ENCODE measurements at places on chromosomes 16 and 17. TPM values are rescaled to one million over a fixed set of nuclear protein-coding genes. Genes with fewer than 3 reads are reported as not detected.

NFATC3 gene
- 74.5 TPM for total RNA-seq

TAT gene
- total RNA-seq, result not detected

DNA sequence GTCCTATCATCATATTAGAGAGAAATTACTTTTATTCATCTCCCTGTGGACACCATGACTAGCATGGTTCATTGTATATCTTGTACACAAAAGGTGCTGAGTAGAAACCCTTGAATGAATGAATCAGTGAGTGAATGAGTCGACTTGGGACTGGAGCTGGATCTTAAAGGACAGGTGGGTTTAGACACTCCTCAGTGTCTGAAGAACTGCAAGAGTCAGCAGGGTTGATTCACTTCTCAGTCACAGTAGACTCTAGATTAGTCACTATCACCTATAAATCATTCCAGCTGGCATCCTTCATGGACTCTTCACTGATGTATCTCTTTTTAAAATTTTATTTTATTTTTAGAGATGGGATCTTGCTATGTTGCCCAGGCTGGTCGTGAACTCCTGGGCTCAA, 30.1 kb upstream of the PMFBP1 start:
- no peaks in the 10 kb centered on the region for H3K27me3 ChIP-seq
- no peaks in the 10 kb centered on the region for H3K36me3 ChIP-seq
- no peak overlapping the region for H3K4me3 ChIP-seq
- no peak for DNase-seq
- H3K4me1 ChIP-seq, result no peaks in the 10 kb centered on the region

GRCh38 chr16:85995541-85996423, 96.8 kb downstream of the IRF8 start:
- peaks cover 8% of the 10 kb centered on the region for H3K27me3 ChIP-seq
- no peaks in the 10 kb centered on the region for H3K36me3 ChIP-seq

GRCh38 chr16:16007743-16008111, 58.3 kb downstream of the ABCC1 start:
- H3K4me3 ChIP-seq, result no peak overlapping the region
- peaks cover 32% of the 10 kb centered on the region for H3K36me3 ChIP-seq
- no peak for DNase-seq

DNA sequence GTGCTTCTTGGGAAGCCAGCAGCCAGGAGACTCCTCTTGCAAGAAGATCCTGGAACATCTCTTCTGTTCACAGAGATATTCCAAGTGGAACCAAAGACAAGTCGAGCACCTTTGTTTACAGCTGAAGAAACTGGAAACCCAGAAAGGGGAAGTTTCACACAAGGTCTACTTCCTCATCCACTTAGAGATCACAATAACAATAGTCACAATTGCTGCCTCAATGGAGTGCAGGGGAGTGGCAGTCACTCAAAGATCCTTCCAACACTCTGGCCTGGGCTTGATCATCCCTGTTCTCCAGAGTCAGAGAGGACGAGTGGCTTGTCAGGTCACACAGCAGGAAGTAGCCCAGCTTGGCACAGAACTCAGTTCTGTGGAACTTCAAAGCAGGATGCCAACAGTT, 46.9 kb upstream of the SIAH1 start:
- no peaks in the 10 kb centered on the region for H3K36me3 ChIP-seq
- no peaks in the 10 kb centered on the region for H3K4me1 ChIP-seq
- H3K4me3 ChIP-seq, result no peak overlapping the region
- no peak for DNase-seq
- no peak overlapping the region for H3K27ac ChIP-seq

GRCh38 chr17:35684055-35684802, 47.2 kb upstream of the RASL10B start:
- peaks cover 92% of the 10 kb centered on the region for H3K36me3 ChIP-seq
- H3K4me3 ChIP-seq, result no peak overlapping the region
- no peak for DNase-seq
- H3K4me1 ChIP-seq, result no peaks in the 10 kb centered on the region
- no peak overlapping the region for H3K27ac ChIP-seq
- H3K27me3 ChIP-seq, result no peaks in the 10 kb centered on the region

- no peaks in the 10 kb centered on the region for H3K4me1 ChIP-seq
- no peaks in the 10 kb centered on the region for H3K27me3 ChIP-seq
- no peak overlapping the region for H3K27ac ChIP-seq
- H3K4me3 ChIP-seq, result no peak overlapping the region
- H3K36me3 ChIP-seq, result no peaks in the 10 kb centered on the region
- DNase-seq, result no peak
Measured at GRCh38 chr16:56336071-56336688, 89.2 kb downstream of the AMFR start.

GRCh38 chr16:97822-98221, 19.8 kb downstream of the MPG start:
- no peaks in the 10 kb centered on the region for H3K27me3 ChIP-seq
- peaks cover 7% of the 10 kb centered on the region for H3K36me3 ChIP-seq
- no peak for DNase-seq
- H3K4me3 ChIP-seq, result no peak overlapping the region

DNA sequence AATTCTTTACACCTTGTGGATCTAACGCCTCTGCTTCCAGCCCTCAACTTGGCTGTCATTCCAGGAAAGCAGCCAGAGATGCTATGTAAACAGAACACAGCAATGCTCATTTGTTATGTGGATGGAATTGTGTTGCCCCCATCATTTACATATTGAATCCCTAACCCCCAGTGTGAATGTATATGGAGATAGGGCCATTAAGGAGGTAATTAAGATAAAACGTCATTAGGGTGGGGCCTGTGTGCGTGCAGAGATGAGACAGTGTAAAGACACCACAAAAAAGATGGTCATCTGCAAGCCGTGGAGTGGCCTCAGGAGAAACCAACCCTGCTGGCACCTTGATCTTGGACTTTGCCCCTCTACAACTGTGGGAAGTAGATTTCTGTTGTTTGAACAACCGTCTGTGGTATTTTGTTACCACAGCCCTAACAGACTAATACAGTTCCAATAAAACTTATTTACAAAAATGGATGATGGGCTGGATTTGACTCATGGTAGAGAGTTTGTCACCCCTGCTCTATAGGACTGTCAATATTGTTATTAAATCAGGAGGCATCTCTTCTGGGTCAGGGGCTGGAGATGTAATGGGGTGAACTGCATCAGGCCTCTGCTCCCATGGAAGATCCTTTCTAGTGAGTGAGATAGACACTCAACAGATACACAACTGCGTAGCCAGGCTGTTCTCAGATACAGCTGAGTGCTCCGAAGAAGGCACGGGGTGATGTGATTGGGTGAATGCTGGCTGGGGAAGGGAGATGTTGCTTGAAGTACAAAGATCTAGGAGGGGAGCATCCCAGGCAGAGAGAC, 339.0 kb downstream of the SNX29 start:
- no peaks in the 10 kb centered on the region for H3K36me3 ChIP-seq
- no peak for DNase-seq
- no peaks in the 10 kb centered on the region for H3K4me1 ChIP-seq
- no peak overlapping the region for H3K27ac ChIP-seq
- no peaks in the 10 kb centered on the region for H3K27me3 ChIP-seq
- no peak overlapping the region for H3K4me3 ChIP-seq

GRCh38 chr16:58026139-58026704, 668 bp downstream of the MMP15 start:
- H3K27me3 ChIP-seq, result no peaks in the 10 kb centered on the region
- no peaks in the 10 kb centered on the region for H3K36me3 ChIP-seq
- peak overlapping the region; percentile 78 for H3K27ac ChIP-seq
- H3K4me1 ChIP-seq, result peaks cover 63% of the 10 kb centered on the region

DNA sequence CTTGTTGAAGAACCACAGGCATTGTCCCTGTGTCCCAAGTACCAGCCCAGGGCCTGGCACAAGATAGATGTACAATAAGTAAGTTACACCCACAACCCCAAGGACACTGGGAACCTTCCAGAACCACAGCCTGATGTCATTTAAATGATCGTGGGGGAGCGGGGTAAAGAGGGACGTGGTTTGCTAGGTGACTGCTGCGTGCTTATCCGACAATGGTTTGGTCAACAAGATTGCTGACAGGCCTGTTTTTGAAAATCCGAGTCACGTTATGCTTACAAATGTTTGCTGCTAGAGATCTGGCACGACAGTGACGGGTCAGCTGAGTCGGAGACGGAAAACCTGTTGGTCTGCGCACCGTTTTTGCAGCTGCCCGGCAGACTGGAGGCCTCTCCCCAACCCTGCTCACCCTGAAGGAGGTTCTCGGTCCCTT, 22.8 kb downstream of the COTL1 start:
- peaks cover 43% of the 10 kb centered on the region for H3K4me1 ChIP-seq
- no peak overlapping the region for H3K4me3 ChIP-seq
- peak; percentile 42 for DNase-seq
- peaks cover 1% of the 10 kb centered on the region for H3K36me3 ChIP-seq
- no peaks in the 10 kb centered on the region for H3K27me3 ChIP-seq
- H3K27ac ChIP-seq, result peak overlapping the region; percentile 36

- DNase-seq, result no peak
- H3K27me3 ChIP-seq, result no peaks in the 10 kb centered on the region
- no peak overlapping the region for H3K4me3 ChIP-seq
- H3K36me3 ChIP-seq, result no peaks in the 10 kb centered on the region
- no peaks in the 10 kb centered on the region for H3K4me1 ChIP-seq
Measured at GRCh38 chr16:54309341-54309740, 22.8 kb upstream of the IRX3 start.

- DNase-seq, result no peak
- no peak overlapping the region for H3K27ac ChIP-seq
- H3K4me3 ChIP-seq, result no peak overlapping the region
- H3K27me3 ChIP-seq, result peaks cover 17% of the 10 kb centered on the region
Measured at GRCh38 chr16:86786338-86786737, 208.0 kb downstream of the FOXL1 start.

DNA sequence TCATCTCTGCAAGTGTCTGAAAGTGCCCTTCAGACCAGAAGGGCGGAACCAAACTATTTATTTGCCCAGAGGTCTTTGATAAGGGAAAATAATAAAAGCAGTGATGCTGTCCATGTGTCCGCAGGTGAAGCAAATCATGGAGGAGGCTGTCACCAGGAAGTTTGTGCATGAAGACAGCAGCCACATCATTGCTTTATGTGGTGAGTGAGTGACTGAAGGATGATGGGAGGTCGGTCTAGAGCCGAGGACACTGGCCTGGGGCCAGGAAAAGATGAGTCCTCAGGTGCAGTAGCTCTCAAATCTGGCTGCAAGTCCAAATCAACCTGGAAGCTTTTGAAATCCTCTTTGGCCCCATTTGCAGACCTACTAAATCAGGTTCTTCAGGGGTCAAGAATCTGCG, 6.1 kb downstream of the SGSM2 start:
- H3K4me3 ChIP-seq, result no peak overlapping the region
- DNase-seq, result no peak
- peaks cover 5% of the 10 kb centered on the region for H3K4me1 ChIP-seq
- H3K36me3 ChIP-seq, result peaks cover 30% of the 10 kb centered on the region
- H3K27me3 ChIP-seq, result no peaks in the 10 kb centered on the region
- no peak overlapping the region for H3K27ac ChIP-seq

DNA sequence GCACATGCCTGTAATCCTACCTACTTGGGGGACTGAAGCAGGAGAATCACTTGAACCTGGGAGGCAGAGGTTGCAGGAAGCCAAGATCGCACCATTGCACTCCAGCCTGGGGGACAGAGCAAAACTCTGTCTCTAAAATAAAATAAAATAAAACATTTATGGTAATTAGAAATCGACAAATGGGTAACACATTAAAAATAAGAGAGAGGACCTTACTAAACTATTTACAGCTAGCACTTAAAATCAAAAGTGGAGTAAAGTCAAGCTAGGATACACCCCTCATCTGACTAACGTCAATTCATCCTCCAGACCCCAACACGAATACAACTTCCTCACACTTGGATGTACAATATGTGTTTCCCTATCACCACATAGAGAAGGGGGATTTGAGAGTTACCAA, 27.8 kb upstream of the RHOT1 start:
- H3K4me1 ChIP-seq, result no peaks in the 10 kb centered on the region
- no peak for DNase-seq
- H3K4me3 ChIP-seq, result no peak overlapping the region

DNA sequence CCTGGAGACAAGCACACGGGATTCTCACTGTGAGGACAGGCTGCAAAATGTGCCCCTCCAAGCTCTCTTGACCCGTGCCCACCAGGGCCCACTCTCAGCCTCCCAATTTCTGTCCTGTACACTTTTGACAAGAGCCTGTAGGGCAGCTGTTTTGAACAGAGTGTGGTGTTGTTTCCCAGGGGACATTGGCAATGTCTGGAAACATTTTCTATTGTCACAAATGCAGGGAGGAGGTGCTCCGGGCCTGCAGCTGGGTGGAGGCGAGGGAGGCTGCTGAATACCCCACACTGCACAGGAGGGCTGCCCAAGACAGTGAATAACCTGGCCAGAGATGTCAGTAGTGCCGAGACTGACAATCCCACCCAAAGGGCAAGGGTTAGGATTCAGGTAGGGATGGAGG, 10.5 kb downstream of the CEP295NL start:
- no peak overlapping the region for H3K4me3 ChIP-seq
- H3K4me1 ChIP-seq, result peaks cover 59% of the 10 kb centered on the region
- DNase-seq, result no peak
- H3K36me3 ChIP-seq, result no peaks in the 10 kb centered on the region
- no peaks in the 10 kb centered on the region for H3K27me3 ChIP-seq
